Esophagus squamous epithelium (tissue), 5 donors: ENCODE measurements at places on chromosomes 16 and 17.

DNA sequence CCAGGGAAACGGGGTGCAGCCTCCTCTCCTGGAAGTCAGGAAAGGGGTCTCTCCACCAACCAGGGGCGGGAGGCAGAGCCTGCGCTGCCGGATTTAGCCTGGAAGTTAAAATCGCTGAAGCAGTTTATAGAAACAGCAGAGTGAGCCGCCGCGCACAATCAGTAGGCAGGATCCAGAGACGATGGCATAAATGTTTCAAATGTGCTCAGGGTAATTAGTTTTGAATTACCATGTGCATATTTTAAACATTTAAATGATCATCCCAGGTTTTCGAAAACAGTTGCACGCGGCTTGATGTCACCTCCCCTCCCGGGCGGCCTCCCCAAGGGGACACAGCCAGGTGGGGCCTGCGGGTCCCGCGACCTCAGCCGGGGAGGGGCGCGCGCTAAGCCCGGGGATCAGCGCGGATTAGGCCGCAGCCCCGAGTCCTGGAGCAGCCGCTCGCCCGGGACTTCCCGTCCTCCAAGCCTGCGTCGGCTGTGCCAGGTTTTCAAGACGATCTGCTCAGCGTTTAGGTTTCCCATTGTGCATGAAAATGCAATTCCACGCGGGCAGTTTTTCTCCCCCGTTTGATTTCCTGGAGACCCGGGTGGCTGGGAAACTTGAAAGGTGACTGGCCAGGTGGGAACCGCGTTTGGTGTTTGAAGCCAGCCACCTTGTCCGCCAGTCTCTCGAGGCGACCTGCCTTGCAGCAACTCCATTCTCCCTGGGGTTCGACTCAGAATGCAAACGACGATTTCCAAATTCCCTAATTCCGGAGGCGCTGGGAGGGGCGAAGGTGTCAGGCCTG is 78.3 kb downstream of the RPA1 start:
- DNase-seq: no peak

DNA sequence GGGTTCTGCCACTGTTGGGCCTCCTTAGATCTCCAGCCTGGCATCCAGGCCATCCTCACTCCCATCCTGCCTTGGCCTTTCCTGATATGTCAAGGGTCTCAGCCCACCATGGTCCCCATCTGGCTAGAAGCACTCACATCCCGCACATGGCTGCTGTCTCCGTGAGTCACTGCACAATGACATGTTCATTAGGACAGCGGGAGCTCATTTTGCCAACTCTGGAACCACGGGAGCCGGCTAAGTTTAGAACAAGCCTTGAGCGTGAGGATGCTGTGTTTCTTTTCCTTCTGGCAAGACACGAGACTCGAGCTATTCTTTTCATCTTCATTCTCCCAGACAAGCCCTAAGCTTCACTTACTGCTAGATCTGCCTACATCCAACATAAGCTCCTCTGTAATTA is 65.7 kb upstream of the KSR1 start:
- no peak for DNase-seq

- DNase-seq: no peak
These were observed 22.3 kb downstream of the MYH11 start for GRCh38 chr16:15834502-15834901.

DNA sequence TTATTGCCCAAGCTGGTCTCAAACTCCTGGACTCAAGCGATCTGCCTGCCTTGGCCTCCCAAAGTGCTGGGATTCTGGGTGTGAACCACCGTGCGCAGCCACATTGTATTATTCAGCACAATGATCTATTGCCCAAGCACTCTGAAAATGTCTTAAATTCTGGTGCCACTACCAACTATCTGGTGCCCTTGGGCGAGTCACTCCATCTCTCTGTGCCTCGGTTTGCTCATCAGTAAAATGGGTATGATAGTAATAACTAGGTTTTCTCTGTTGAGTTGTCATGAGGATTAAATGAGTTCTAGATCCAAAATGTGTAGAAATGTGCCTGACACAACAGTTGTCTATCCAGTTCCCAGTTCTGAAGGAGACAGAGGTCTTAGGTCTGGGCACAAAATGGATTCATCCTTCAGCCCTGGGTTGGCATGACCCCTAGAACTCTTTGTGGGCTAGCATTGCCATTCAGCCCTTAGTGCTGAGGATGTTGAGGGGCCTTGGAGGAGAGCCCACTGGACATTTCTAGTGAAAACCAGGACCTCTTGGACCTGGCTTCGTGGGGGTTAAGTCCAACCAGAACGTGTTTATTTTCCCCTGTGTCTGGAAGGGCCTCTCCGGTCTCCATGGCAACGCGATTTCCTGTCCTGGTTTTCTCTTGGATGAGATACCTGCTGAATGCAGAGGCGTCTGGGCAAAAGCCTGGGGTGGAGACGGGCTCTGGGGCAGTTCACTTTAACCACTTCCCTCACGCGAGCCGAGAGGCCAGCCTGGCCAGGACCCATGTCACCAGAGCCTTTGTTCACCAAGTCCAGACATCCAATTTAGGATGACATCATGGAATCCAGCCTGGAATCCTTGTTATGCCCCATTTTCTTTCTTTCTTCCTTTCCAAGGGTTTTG is 43.7 kb upstream of the TNRC6A start:
- no peak for DNase-seq

DNA sequence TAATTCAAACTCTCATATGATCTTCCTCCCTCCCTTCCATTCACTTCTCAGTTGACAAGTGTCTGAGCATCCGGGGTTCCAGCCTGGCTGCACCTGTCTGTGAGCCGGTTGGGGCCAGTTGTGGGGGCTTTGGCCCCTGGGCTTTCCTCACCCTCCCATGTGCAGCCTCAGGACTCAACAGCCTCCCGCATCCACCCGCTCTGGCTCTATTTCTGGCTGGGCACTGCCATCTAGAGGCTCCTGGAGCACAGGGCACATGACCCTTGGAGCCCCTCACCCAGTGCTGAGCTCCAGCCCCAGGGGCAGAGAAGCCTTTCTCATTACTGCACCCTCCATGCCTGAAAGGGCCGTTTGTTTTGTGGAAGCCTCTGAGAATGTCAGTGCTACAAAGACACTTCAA is 43.3 kb downstream of the HAPSTR1 start:
- DNase-seq: no peak

GRCh38 chr17:43542859-43543258 is 3.3 kb downstream of the ETV4 start:
- DNase-seq: no peak

GRCh38 chr16:17431012-17431411 is 39.7 kb downstream of the XYLT1 start:
- DNase-seq: no peak

GRCh38 chr17:81888105-81888987 is 3.0 kb downstream of the ALYREF start:
- no peak for DNase-seq

DNA sequence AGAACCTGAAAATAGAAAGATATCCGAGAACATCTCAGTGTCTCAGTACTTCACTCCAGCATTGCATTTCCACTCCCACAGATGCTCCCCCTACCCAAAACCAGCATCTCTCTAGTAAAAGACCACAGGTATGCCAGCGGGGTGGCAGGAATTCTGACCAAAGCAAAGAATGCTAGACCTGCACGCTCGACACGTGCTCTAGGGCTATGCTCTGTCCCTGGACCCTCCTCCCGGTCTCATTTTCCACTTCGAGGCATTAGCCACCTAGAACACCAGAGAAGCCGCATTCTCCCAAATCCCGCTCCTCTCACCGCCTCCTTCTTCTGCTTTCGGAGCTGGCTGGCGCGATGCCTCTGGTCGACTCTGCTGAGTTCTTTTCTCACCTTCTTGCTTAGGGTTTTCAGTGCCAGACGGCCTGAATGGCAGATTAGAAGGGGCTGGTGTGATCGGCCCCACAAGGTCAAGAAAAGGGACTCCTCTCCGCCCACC is 487 bp downstream of the TSR1 start:
- DNase-seq: no peak

DNA sequence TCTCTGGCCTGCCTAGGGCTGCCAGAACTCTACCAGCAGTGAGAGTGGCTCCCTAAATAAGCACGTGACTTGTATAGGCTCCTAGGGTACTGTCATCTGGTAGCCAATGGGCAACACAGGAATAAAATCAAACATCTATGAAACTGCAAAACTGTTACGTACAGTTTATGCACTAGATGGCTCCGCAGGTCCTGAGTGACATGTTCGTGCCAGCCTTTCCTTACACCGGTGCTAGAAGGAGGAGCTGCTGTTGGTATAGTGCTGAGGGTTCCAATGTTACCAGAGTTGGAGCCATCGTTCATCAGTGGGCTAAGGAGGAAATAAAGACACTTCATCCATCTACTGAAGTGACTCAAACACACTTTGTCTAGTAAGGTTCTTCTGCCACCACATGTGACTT is 63.2 kb upstream of the TRAP1 start:
- no peak for DNase-seq

- no peak for DNase-seq
These were observed 29.7 kb downstream of the RAI1 start for GRCh38 chr17:17710728-17711541.

DNA sequence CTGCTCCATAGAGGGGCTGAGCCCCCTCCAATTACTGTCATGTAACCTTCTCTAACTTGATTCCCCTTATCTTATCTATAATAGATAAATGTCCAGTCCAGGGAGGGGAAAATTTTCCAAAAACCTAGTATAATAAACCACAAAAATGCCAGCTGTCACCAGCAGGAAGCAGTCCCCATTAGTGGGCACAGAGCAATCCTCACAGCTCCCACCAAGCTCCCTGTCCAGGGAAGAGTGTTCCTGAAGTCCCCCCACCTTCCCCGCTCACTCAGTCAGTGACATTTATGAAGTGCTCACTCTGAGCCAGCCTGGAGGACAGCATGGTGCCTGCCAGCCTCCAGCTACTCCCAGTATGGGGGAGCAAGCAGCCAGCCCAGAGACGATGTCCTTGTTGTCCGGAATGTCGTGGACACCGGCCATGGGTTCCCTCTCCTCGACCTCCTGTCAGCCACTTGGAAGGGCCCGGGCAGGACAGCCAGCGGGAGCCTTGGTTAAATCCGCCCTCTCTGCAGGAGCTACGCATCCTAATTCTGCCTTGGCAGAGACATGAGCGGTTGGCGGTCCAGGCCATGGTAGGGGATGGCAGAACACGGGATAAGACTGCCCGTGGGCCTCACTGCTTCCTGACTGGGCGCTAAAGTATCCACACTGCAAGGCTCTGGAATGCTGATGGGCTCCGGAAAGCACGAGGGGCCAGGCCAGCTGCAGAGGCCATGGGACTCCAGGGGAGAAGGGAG is 102.0 kb upstream of the CDH5 start:
- DNase-seq: no peak

- DNase-seq: no peak
These were observed 54.5 kb downstream of the TENT4B start for GRCh38 chr16:50207652-50208051.

DNA sequence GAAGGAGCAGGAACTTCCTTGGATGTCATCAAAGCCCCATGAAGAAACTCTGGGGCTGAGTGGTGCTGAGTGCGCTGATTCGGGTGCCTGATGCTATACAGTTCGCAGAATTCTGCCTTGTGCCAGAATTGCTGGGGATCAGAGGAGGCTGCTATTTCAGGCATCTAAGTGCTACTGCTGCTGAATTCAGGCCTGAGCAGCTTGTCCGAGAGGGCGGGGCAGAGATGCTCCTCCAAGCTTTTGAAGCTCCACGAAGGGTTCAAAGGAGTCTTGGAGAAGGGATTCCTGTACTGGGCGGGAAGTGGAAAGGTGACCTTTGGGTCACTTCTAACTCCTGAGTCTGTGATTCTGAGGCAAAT is 227.8 kb downstream of the CCDC182 start:
- DNase-seq: no peak

DNA sequence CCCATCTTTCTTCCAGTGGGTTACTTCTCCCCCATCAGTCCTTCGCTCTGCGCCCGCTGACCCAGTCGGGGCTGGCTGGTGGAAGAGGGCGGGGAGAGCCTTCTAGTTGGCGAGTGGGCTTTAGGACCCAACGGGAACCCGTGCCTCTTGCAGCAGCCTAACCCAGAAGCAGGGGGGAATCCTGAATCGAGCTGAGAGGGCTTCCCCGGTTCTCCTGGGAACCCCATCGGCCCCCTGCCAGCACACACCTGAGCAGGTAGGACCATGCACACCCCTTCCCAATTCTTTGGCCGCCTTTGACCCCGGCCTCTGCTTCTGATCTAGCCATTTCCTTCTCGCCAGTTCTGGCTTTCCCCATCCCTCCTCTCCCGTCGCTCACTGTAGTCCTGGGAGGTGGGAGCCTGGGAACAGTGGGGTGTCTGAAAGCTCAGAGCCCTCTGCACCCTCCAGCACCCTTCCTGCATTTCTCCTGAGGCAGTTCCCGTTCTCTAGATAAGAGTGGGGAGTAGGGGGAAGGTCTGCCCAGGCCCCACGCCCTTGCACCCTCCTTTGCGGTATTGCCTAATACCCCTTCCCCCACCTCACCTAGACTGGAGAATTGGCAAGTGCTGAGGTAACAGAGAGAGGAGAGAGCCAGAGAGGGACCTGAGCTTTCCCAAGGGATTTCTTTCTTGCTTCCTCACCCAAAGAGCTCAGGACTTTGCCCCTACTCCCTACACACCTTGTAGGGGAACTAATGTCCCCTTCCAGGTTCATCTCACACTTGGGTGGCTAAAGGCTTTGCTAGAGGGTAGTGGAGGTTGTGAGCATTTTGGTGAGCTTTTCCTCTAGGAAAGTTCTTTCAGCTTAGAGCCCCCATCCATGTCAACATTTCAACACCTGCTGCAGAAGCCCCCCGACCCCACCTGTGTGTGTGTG is at the start of gene RARA:
Gene RARA (plus strand): TSS at position 150 of the 918 bp plus-strand sequence. CDS start 22,039 bp downstream, outside the sequence.
- DNase-seq: no peak

DNA sequence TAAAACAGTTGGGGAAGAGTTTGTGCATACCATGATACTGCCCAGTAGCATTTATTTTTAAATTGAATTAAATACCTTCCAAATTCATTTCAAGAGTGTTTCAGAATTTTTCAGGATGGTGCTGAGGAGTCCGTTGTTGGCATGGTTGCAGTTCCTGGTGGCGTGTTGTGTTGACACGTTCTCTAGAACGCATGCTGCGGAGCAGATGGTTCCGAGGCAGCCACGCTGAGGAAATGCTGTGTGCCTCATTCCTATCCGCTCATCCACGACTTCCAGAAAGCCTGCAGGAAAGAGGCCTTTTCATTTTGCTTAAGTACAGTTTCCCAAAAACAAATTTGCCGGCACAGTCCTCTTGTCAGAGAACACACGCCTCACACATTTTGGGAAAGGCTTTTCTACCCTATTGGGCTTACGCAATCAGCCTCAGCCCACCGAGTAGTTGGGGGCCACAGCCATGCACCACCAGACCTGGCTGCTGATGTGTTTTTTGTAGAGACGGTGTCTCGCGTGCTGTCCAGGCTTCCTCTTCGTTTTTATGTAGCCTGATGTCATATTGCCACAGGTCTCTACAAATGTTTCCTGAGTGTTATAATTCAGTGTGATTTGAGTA is 32.1 kb upstream of the IL17C start:
- no peak for DNase-seq

- DNase-seq: no peak
These were observed 20.8 kb downstream of the CIBAR2 start for GRCh38 chr16:85091522-85091910.

DNA sequence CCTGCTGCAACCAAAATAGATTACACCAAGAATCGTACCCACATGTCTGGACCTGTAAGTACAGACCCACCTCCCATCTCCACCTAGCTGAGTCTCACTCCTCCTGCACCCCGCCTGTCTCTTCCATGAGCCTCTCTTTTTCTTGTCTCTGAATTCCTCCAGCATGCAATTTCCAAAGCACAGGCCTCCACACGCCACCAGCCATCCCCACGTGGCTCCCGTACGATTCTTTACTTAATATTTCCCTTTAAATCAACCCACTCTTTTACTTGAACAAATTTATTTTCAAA is 1.2 kb downstream of the RPH3AL start:
- no peak for DNase-seq
